Fibroblast of lung (primary cell): ENCODE measurements at places on chromosomes 2 and 18. TPM values are rescaled to one million over a fixed set of nuclear protein-coding genes. Genes with fewer than 3 reads are reported as not detected.

- DNase-seq = no peak
These were observed 274.6 kb downstream of the EIPR1 start for GRCh38 chr2:3102922-3103569.

GRCh38 chr2:196941398-196942078, 15.0 kb upstream of the PGAP1 start:
- no peak for DNase-seq

GRCh38 chr2:207164006-207164831, 1.5 kb downstream of the KLF7 start:
- DNase-seq = peak; percentile 55

- DNase-seq = peak; percentile 52
These were observed 654.3 kb downstream of the LRRTM4 start for GRCh38 chr2:76867854-76868253.

Gene GAL3ST2
- 0.17 TPM in 1 of 2 replicates, not detected in the other for total RNA-seq

Gene ADAM23
- 2.3 and 3.1 TPM in 2 replicates for total RNA-seq

Gene AGXT
- not detected in 2 replicates for total RNA-seq
